Stimulated activated CD4-positive, alpha-beta T cell treated with anti-CD3 and anti-CD28 coated beads, Interleukin-4, amount 100 ng/mL, for 4 hours (primary cell): ENCODE measurements at places on chromosomes 5 and 9.

DNA sequence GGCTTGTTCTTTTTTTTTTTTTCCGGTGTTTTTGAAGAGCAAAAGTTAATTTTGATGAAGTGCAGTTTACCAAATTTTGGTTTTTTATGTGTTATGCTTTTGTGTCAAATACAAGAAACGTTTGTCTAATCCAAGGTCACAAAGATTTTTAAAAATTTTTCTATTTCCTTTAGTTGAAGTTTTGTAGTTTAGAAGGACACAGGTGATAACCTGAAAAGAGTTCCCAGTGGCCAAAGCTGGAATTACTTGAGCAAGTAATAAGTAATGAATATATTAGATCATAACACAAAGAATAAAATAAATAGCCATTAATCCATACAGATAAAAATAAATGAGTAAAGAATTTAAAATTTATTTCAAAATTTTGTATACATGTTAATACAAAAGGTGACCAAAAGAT, 71.5 kb downstream of the FCHO2 start:
- no peak for DNase-seq

DNA sequence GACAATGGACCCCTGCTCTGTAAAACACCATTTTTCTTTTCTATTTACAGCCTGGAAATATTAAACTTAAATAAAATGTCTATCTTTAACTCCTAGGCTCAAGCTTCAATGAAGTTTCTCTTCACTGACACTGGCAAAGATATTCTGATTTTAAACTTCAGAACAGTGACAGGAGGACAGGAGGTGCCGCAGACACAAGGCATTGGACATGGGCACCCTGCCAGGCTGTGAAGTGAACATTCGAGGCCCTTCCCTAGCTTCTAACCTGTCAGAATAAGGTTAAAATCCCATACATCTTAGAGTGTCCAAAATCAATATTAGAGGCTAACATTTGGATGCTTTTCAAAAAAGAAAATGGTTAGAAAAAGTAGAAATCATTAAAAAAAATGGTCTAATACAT, 9.2 kb downstream of the SEMA5A start:
- no peak for DNase-seq

- no peak for DNase-seq
Observed at GRCh38 chr5:154236536-154237375, 46.2 kb downstream of the GALNT10 start.

DNA sequence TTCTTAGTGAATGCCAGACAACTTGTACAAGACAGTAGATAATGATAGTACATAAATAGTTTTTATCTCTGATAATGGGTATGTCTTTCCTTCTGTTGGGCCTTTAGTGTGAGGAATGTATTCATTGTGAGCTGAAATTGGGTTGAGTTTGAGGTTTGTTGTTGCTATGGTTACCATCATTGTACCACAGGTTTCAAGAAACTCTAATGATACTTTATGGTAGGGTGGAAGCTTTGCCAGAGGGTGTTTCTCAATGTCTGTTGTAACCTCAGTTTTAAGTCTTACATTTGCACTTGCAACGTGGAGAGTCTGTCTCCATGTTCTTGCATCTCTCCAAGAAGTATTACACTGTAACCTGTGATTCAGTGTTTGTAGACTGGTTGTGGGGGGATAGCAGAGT, 1550.1 kb downstream of the MAT2B start:
- DNase-seq, result no peak

DNA sequence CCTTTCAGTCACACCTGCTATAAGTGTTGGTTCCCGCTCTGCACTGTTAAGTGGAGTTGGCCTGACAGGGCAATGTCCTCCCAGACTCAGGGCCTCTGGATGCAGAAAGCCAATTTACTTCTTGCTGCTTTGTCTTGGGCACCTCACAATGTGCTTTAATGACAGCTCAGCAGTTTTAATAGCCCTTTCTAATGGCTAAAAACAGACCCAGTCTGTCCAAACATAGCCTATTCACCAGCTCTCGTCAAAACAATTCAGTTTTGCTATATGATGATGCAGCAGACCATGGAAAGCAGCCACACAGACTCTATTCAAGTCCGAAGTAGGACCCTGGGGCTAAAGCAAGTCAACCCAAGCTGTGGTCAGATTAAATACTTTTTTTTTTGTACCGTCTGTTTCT, 529.1 kb upstream of the SEMA6A start:
- DNase-seq, result no peak

DNA sequence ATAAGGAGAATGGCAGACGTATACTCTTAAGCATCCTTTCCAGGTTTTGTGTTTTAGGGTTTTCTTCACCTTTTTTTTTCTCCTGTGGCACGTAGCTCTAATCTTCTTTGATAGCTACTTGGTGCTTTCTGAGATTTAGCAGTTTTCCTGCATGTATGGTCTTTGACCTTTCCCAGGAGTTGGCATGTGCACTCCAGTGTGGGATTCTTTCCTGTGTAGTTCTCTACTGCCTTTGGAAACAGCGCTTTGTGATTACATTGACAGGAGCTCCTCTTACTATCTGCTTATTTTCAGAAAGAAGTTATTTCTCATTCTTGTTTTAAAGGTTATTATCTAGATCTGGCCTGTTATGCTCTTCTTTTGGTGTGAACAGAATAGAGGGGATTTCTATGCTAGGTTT, 65.5 kb downstream of the UNC13B start:
- no peak for DNase-seq

DNA sequence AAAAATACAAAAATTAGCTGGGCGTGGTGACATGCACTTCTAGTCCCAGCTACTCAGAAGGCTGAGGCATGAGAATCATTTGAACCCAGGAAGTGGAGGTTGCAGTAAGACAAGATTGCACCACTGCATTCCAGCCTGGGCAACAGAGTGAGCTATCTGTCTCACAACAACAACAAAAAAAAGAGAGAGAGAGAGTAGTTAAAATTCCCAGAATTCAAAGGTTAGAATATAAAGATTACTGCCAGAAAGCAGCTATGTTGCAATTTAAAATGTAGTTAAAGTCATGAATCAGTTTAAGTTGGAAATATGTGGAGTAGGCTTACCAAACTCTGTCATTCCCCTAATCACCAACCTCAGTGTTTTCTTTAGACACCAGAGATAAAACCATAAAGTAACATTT, 58.7 kb upstream of the SUSD1 start:
- no peak for DNase-seq

DNA sequence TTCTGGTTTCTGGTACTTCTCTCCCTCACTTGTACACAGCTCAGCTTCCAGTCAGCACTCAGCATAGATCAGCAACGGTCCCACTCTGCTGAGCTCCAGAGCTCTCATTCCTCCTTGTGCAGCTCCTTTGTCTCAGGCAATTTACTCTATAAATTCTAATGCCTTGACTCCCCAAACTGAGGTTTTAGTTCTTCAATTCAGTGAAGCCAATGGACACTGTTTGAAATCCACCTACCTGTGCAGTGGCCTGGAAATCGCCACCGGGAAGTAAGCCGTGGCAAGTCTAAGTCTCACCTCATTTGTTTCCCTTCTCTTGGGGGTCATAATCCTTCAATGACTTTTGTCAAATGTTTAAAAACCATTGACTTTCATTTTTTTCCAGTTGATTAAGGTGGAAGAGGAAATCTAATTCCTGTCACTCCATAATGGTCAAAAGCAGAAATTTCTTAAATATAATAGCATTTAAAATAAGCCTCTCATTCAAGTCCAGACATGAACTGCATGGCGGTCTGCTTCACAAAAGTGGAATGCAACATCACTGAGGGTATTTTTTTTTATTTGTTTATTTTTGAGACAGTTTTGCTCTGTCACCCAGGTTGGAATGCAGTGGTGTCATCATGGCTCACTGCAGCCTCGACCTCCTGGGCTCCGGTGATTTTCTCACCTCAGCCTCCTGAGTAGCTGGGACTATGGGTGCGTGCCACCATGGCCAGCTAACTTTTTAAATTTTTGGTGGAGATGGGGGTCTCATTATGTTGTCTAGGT, 79.6 kb downstream of the C7 start:
- no peak for DNase-seq

DNA sequence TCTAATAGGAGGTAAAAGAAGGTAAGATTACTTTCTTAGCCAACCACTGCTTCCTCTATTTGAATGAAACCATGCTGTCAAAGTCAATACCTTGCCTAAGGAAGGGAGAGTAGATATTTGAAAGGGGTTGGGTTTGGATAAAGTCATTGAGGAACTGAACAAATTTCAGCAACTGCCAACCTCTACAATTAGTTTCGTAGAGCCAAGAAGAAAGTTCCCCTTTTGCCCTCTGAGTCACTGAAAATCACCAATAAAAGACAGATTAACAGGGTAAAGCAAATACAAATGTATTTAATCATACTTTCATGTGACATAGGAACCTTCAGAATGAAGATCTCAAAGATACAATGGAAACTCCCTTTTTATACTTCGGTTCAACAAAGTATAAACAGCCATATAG, 615.7 kb downstream of the GABRG2 start:
- no peak for DNase-seq

- DNase-seq, result no peak
Observed at GRCh38 chr5:168654211-168654721, 75.1 kb upstream of the PANK3 start.

DNA sequence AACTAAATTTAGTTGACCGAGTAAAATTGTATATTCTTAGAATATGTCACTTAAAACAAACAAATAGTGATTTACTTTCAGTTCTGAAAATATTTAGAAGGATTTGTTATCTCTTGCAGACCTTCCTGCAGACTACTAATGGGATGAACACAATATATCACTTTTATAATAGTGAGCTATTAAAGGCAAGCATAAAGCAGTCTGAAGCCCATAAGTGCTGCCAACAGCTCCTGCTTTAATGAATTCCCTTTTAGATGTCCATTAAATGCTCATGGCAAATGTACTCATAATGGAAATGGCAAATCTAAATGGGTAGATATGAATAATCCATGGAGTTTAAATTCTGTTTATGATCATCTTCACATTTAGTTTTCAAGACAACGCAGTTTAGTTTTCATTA, 170.2 kb downstream of the RANBP17 start:
- DNase-seq, result no peak

GRCh38 chr9:38699337-38699736, 20.6 kb downstream of the FAM240B start:
- DNase-seq, result no peak

- DNase-seq, result no peak
Observed at GRCh38 chr5:78845470-78845869, 139.6 kb downstream of the ARSB start.

GRCh38 chr9:75893106-75893505, 2.6 kb downstream of the PCSK5 start:
- no peak for DNase-seq

DNA sequence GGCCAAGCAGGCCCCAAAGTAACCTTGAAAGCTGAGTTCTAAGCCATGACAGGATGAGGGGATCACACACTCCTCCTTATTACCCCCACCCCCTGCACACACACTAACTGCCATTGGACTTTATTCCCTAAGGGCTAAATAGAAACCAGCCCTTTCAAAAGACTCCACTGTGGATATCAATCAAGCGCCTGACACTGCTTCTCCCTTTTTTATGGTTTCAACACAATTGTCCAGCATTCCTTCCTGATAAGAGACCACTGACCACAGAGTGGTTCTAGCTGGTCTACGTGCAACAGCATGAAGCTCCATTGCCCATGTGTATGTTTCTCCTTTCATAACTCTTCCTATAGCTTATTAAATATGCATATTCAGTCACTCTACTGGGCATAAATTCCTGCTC, 34.7 kb downstream of the PAEP start:
- no peak for DNase-seq

- DNase-seq, result no peak
Observed at GRCh38 chr5:95076395-95077185, 208.3 kb downstream of the MCTP1 start.

- no peak for DNase-seq
Observed at GRCh38 chr9:73146111-73146815, 5.4 kb upstream of the ANXA1 start.

- no peak for DNase-seq
Observed at GRCh38 chr5:94228791-94229190, 389.6 kb downstream of the KIAA0825 start.

DNA sequence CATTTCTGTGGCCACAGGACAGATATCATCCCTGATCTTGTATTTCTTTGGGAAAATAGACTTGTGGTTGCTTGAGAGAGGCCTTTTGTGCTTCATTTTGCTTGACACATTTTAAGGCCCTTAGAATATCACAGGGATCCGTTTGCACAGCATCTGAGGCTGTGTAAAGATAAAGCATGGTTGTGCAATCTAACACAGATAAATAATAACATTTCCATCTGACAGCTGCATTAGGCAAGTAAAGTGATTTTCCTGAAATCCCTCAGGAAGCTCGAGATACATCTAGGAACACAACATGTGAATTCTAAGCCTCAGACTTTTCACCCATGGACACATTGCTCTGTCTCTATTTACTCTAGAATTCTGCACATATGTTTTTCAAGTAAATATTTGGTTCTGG, 212.8 kb upstream of the ADAMTSL1 start:
- no peak for DNase-seq

- no peak for DNase-seq
Observed at GRCh38 chr9:126424511-126424910, 97.9 kb downstream of the MVB12B start.

- no peak for DNase-seq
Observed at GRCh38 chr9:129383019-129383560, 205.0 kb upstream of the IER5L start.

GRCh38 chr5:16412556-16412955, 53.0 kb downstream of the ZNF622 start:
- DNase-seq, result no peak

DNA sequence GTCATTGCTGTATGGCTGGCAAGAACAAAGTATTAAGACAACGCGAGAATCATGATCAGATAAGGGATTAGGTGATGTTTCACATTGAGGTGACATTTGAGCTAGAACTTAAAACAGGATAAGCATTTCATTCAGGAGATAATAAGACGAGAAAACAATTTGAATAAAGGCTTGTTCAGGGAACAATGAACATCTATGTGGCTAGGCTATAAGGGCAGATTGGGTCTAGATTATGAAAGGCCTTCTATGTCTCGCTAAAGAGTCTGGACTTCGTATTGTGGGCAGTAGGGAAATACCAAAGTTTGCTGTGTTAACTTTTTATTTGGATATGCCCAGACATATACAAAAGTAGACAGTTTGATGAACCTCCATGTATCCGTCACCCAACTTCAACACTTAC, 6.9 kb downstream of the MRPL22 start:
- DNase-seq, result no peak

DNA sequence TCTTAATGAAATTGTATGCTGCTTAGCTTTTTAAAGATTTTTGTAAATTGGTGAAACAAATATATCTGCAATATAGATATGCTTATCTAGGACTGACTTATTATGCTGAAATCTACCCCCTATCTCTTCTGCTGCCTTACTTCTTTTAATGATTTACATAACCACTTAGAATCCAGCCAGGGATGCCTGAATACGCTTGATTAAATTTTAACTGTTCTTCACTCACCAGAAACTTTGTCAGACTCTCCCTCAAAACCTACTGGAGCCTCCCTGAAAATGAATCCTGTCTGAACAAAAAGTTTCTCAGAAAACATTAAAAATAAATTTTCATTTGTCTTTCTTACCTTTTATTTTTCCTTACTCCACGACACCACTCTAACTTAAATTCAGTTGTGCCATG, 111.7 kb downstream of the ST8SIA4 start:
- DNase-seq, result no peak

- DNase-seq, result no peak
Observed at GRCh38 chr9:16309469-16310271, 560.8 kb downstream of the BNC2 start.

GRCh38 chr5:9564752-9565151, 18.9 kb upstream of the SEMA5A start:
- no peak for DNase-seq

- DNase-seq, result no peak
Observed at GRCh38 chr5:58135571-58136335, 324.1 kb downstream of the PLK2 start.
